GM10248 (cell line): ENCODE measurements at places on chromosomes 2 and 18.

DNA sequence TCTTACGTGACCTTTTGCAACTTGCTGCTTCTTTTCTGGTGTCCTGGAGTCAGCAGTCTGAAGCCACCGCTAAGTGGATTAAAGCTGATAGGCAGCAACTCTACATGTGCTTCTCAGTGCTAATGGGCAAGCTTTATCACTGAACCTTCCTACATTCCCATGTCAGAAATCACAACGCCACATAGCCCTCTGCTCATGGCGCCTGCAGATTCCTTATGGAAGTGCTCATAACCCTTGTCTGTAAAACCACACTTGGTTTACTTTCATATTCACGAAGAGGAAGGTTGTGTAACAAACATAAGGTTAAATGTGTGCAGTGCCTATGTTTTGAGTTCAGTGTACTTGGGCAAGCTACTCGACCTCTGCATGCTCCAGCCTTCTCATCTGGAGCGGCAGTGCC, 319.8 kb downstream of the FBXO15 start:
- DNase-seq: no peak

DNA sequence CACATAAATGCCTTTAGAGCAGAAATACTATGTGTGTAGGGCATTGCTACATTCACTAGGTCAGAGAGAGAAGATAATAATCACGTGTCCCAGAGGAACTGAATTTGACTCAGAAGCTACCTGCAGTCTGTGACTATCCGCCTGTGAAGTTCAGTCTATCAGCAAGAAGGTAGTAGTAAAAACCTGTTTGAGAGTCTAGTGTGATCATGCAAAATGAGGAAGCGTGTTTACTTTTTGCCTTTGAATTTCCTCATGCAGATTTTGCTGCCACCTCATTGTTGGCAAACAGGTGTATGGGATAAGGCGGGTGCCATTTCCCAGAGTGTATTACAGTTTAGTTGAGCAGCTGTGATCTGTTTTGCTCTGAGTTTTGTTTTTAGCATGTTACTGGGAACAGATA, 403.9 kb upstream of the FANCL start:
- no peak for DNase-seq

DNA sequence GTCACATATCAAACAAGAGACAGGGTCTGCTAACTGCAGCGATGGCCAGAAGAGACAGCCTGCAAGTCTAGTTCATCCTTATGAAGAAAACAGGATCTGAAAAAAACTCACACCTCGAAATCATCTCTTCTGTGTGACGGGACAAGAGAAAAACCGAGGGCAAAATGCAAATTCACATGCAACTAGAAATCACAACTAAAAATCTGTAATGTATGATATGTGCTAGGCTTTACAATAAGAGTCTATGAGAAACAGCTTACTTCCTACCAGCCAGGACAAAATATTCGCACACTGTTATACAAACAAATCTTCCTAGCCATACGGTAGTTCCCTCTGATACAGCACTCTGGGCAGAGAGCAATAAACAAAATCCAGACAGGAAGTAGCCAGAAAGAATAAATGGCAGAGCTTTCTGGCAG, 48.8 kb downstream of the ANKRD44 start:
- DNase-seq: peak; percentile 54

DNA sequence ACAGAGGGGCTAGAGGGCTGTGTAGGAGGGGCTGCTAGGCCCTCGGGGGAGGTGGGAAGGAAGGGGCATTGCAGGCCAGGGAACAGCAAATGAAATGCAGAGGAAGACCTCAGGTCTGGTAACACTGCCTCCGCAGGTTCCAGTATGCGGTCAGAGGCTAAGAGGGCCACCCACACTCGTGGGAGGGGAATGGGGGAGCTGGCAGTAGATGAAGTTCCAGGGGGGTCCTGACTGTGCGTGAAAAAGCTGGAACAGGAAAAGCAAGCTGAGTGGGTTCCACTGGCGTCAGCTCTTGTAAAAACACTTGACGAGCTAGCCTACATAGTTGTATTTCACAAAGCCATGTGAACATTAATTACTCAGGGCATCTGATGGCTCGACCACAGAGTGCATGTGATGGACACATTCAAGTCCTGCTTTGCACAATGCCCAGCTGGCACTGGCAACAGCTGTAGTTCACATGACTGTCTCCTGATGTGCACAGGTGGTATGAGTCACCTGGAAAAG, 29.0 kb upstream of the PTPN4 start:
- no peak for DNase-seq

DNA sequence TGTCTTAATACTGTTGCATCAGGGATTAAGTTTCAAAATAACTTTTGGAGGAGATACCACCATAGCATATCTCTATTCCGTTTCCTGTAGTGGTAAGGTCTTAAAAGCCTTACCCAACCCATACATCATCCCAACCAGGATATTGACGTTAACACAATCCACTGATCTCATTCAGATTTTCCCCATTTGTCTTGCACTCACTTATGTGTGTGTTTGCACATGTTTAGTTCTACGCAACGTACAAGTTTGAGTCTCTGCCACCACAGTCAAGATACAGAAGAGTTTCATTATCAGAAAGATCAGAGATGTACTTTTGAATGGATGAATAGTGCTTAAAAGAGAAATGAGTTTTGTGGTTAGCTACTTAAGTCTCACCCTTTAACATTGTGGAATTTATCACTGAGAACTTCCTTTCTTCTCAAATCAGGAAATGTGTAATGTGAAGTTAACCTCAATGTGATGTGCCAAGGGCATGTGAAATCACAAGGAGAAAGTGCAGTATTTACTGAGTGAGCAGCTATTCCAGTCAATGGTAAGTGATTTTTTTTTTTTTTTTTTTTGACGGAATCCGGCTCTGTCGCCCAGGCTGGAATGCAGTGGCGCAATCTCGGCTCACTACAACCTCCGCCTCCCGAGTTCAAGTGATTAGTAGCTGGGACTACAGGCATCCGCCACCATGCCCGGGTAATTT, 69.2 kb upstream of the EPHA4 start:
- DNase-seq: no peak

DNA sequence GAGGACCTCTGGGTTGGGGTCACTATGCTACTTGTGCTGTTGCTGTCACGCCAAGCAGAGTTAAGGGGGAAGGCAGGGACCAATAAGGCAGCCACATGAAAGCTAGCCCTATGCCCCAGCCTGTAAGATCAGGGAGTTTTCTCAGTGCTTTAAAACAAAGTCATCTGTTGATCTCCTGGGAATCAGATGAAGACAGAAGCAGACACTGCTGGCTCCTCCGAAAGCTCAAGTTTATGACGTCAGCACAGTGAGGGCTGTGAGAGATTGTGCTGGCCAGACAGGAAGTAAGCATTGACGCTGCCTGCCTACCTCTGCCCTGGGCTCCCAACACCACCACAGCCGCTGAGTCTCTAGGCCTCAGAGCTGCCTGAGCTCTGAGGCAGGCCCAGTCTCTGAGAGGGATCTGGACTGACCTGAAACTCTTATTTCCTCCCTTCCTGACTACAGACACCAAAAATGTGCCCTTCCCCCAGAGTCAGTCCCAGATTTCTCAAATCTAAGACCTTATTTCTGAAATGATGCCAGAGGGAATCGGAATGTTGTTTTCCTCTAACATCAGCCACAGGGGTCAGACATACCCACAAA, 118.1 kb upstream of the EPAS1 start:
- peak; percentile 37 for DNase-seq

GRCh38 chr2:33278245-33278943, 198.1 kb upstream of the RASGRP3 start:
- DNase-seq: no peak

GRCh38 chr2:211351987-211352386, 795.6 kb downstream of the CPS1 start:
- DNase-seq: no peak

DNA sequence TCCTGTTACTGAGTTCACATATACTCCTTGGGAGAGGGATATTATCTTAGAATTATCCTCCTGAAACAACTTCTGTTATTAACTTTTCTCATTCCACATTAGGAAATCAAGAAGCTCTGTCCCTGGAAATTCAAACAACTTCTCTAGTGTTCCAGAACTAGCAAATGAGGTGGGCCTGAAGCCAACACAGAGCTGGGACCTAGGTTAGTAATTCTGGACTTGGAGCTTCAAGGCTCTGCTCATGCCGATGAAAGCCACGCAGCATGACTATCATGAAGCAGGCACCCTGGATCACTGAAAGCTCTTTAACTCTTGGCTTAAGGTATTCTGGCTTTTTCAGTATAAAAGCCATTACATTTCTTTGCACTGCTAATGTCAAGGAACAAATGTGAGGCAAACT, 242.7 kb downstream of the TGIF1 start:
- DNase-seq: no peak

- peak; percentile 64 for DNase-seq
Measured at GRCh38 chr2:240250985-240251847, 110.8 kb upstream of the OTOS start.

DNA sequence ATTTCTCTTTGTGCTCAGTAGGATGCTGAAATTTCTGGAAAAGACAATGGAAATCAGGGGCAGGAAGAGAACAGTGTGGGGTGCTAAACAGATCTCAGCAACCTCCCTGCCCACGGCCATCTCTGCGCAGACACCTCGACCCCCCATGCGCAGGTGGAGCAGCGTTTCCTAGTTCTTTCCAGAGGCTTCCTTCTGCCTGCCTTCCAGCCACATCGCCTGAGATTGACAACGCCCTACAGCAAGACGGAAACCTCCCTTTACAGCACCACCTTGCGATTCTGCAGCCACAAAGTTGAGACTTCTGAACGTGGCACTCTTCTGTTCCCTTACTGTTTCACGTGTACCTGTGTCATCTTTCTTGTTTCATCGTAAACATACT, 31.4 kb upstream of the CASP8 start:
- DNase-seq: no peak

DNA sequence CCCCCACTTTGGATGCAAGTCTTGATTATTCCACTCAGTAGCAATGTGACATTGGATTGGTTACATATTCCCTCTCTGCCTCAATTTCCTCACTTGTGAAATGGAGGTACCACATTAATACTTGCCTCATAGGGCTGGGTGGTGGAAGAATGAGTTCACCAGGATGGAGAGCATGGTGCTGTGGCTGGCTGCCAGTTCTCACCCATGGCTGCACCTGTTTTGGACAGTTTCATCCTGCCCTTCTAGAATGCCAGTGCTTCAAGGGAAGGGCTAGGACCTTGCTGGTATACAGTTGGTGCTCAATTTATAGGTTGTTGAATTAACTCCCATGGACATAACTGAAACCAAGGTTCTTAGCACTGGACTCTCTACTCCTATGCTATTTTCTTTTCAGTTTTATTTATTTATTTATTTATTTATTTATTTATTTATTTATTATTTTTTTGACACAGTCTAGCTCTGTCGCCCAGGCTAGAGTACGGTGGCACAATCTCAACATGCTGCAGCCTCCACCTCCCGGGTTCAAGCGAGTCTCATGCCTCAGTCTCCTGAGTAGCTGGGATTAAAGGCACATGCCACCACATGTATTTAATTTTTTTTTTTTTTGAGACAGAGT, 5.3 kb upstream of the SH3RF3 start:
- no peak for DNase-seq

GRCh38 chr2:10269711-10270610, 32.7 kb upstream of the HPCAL1 start:
- no peak for DNase-seq

GRCh38 chr2:171551836-171552235, 29.6 kb downstream of the CYBRD1 start:
- DNase-seq: no peak

- no peak for DNase-seq
Measured at GRCh38 chr18:23943903-23944624, 70.5 kb upstream of the TTC39C start.

- peak; percentile 55 for DNase-seq
Measured at GRCh38 chr18:24488824-24489493, 28.5 kb downstream of the HRH4 start.

- no peak for DNase-seq
Measured at GRCh38 chr18:64245126-64245861, 96.4 kb upstream of the LINC00305 start.
